ENCODE measurements at places on chromosomes 5 and 9.

DNA sequence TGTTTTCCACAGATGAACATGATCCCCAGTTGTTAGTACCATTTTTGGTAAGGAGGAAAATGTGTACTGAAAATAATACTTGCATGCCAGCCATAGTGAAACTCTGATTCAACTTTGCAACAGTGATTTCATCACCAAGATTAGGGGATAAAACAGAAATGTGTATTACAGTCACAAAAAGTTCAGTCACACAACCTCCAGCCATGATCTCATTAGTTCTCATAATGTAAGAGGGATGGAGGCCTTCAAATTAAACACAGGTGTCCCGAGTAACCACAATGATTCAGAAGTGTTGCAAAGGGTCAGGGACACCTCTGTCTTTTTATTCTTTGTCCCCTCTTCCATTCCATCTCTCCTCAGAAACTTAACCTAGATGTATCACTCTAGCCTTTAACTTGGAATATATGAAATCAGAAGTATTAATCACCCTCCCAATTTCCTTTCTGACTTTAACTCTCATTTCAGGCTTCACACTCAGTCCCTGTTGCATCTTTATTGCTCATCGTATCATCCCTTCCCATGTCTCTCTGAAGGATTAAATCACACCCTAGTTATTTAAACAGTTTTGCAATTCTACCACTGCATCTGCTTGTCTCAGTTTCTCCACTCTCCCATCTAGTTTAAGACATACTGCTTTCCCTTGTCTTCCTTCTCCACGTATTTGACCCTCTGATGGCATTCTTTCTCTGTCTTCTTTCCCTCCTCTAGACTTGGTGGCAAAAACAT is 291.2 kb downstream of the ADAMTS6 start:
- DNase-seq = no peak

GRCh38 chr9:103985077-103985476 is 109.0 kb upstream of the SMC2 start:
- DNase-seq = no peak

- DNase-seq = no peak
Observed at GRCh38 chr5:115749016-115749415, 67.4 kb downstream of the CDO1 start.

- DNase-seq = no peak
Observed at GRCh38 chr5:117788596-117788995, 1199.8 kb downstream of the DTWD2 start.

DNA sequence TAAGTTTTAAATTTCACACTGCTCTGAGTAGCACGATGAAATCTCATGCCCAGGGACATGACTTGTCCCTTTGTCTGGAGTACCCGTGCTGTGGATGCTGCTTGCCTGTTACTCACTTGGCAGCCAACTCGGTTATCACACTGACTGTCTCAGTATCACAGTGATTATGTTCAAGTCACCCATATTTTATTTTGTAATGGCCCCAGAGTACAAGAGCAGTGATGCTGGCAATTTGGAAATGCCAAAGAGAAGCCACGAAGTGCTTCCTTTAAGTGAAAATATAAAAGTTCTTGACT is 22.8 kb upstream of the SCGB3A2 start:
- no peak for DNase-seq

- DNase-seq = no peak
Observed at GRCh38 chr5:142748132-142748531, 22.0 kb upstream of the ARHGAP26 start.

GRCh38 chr5:90783460-90784333 is 225.1 kb downstream of the ADGRV1 start:
- DNase-seq = peak; percentile 74

GRCh38 chr5:169020102-169020501 is 280.8 kb downstream of the SLIT3 start:
- DNase-seq = no peak

GRCh38 chr5:73321757-73322436 is 126.7 kb downstream of the FOXD1 start:
- no peak for DNase-seq

DNA sequence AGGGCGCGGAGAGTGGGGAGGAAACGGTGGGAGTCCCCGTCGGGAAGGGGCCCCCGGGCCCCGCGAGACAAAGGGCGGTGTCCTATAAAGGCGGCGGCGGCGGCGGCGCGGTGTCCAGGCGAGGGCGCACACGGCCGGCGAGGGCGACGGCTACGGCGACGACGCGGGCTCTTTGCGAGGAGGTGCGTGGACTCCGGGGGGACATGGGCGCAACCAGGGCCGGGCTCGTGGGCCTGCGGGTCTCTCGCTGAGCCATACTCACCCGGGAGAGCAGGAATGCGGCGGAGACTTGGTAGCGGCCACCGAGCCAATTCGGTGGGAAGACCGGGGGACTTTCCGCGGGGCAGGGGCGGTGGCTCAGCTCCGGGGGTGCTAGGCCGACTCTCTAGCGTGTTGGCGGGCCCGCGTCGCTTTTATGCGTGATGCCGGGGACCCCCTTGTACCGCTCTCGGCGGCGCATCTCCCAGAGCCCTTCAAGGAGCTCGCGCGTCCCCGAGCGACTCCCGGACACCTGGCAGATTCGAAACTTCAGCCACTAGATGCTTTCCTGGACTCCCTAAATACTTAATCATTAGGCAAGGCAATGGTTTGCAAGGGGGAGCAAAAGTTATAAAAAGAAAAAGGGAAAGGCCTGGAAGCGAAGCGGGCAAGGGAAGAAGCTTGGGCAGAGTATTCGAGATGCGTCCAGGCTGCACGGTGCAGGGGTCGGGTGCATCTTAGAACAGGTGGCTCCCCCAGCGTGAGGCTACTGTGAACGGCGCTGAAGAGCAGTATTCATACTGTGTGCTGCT is 5.9 kb upstream of the TAL2 start:
- peak; percentile 37 for DNase-seq

DNA sequence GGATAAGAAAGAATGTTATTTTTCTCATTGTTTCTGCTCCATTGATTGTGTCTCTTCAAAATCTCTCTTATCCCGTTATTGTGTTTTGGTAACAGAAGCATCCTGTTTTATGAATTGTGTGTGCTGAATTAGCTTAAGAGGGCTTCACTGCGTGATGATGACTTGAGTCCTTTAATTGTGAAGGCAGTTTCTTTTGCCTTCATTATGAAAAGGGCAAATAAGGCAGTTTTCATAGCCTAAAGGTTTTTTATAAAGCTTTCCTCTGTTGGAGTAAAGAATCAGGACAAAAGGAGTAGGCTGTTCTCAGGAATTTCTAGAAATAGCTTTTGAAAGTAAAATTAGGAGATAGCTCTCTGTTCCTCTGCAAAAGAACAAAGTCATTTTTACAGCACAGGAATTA is 169.8 kb downstream of the FOCAD start:
- DNase-seq = no peak

DNA sequence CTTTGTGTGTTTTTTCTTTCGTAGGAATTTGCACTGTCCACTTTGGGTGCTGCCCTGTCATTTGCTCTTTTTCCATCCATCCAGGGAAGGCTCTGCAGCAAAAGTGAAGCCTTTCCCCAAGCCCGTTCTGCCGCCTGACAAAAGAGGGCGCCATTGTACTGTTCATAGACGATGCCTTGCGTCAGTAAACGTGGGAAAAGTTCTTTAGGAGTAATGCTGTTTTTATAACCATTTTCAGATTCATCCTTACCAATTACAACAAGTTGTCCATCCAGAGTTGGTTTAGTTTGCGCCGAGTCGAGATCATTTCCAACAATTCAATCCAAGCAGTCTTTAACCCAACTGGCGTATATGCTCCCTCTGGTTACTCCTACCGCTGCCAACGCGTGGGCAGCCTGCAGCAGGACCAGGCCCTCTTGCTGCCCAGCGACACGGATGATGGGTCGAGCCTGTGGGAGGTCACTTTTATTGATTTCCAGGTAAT is 34.3 kb upstream of the RPS23 start:
- DNase-seq = peak; percentile 34

GRCh38 chr9:81683704-81684103 is 5.6 kb downstream of the TLE1 start:
- DNase-seq = no peak

GRCh38 chr5:91538179-91538578 is 155.1 kb upstream of the ARRDC3 start:
- DNase-seq = no peak

GRCh38 chr5:40474250-40474649 is 205.5 kb upstream of the PTGER4 start:
- DNase-seq = no peak

- no peak for DNase-seq
Observed at GRCh38 chr5:76662521-76662920, 39.3 kb upstream of the F2RL2 start.

GRCh38 chr5:148554621-148555020 is 99.7 kb downstream of the HTR4 start:
- DNase-seq = no peak

DNA sequence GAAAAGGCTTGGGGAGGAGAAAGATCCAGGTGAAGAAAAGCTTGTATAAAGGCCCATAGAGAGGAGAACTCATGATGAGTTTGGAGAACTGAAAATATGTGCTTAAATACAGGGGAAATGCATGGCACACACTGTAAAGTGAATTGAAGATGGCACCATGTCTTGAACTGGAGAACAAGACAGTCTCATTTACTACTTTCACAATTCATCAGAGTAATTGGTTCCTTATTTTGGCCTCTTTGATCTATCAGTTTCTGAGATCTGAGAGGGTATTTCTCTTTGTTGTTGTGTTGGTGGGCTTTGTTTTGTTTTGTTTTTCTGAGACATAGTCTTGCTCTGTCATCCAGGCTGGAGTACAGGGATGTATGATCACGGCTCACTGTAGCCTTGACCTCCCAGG is 98.2 kb downstream of the CEMIP2 start:
- no peak for DNase-seq

DNA sequence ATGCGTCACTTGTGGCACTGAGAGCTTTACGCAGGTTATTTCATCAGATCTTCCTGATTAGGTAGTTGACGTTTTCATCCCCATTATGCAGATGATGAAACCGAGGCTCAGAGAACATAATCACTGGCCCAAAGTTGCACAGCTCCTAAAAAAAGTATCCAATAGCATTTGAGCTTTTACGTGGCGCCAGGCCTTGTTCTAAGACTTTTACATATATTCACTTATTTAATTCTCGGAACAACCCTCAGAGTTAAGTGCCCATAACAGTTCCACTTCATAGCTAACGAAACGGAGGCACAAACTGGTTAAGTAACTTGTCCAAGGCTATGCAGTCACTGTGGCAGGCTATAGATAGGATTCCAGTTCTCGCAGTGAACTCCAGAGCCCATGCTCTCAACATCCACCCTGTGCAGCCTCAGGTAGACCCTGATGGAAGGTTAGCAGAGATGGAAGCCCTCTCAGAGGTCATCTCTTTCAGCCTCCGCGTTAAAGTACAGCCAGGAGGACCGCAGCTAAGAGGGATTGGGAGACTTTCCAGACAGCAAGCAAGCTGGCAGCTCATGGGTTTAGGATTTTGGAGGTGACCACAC is 39.3 kb downstream of the AMBP start:
- no peak for DNase-seq

GRCh38 chr5:14270209-14270702 is 127.1 kb downstream of the TRIO start:
- DNase-seq = no peak

DNA sequence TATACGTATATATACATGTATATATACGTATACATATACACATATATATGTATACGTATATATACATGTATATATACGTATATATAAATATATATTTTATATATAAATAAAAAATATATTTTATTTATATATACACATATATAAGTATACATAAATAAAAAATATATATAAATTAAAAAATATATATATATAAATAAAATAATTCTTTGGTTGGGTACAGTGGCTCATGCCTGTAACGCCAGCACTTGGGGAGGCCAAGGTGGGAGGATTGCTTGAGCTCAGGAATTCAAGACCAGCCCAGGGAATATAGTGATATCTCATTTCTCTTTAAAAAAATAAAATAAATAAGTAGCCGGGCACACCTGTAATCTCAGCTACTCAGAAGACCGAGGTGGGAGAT is 155.0 kb downstream of the CDC42SE2 start:
- no peak for DNase-seq

GRCh38 chr5:181190711-181191525 is 14.1 kb downstream of the TRIM7 start:
- DNase-seq = peak; percentile 25

DNA sequence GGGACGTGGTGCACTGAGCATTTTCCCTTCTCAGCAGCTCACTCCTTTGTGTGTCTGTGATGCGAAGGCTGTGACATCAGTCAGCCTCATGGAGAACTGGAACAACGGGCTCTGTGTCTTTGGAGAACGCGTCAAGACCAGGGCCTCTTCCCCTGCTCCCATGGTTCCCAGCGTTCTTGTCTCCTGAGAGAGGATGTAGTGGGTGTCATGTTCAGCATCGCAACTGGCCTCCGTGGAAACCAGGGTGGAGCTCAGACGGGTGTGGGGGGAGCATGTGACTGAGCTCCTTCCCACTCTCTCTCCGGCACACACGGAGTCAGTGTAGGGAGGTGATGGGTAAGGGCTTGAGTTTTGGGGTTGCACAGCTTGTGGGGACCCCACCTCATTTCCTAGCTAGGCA is 59.7 kb downstream of the TENT4A start:
- no peak for DNase-seq

DNA sequence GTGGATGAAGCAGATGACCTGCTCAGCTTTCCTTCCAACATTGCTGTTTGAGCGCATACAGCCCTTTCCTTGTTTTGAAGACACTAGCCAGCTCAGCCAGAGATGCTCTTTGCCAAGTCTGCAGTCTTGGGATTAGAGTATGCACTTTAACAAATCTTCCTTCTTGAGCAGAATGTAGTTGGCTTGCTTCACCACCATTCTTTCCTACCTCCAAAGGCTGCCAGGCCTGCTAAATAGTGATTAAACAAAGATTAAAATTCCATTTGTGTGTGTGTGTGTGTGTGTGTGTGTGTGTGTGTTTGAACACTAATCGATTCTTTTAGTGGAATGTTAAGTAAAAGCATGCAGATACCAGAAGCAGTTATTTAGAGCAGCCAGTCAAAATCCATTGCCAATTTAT is 97.6 kb downstream of the GALNT10 start:
- DNase-seq = no peak

GRCh38 chr5:72076621-72077300 is 30.5 kb upstream of the MAP1B start:
- DNase-seq = no peak

GRCh38 chr5:105207066-105207465 is 1644.5 kb upstream of the NUDT12 start:
- no peak for DNase-seq

GRCh38 chr9:134403292-134403681 is 77.0 kb downstream of the RXRA start:
- DNase-seq = no peak

GRCh38 chr9:20087481-20087880 is 298.6 kb upstream of the SLC24A2 start:
- no peak for DNase-seq

DNA sequence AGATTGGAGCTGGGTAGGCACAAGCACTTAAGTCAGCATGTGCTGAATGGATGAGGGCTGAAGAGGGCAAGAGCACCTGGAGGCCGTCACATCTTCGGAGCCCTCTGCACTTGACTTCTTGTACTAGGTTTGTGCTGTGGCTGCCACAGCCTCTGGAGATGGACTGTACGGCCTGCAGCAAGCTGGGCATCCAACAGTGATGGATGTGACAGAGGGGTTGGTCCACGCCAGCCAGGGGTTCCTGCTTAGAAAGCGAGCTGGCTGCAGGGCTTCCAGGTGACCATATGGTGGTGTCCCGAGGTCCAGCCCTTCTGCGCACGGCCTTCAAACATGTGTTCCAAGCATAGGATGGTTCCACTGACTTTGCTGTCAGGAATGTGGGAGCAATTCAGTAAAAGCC is 65.1 kb upstream of the PHYKPL start:
- no peak for DNase-seq

GRCh38 chr9:70411121-70411929 is 3.1 kb downstream of the KLF9 start:
- DNase-seq = peak; percentile 79

All from CD4-positive, alpha-beta T cell (primary cell).